ENCODE measurements at places on chromosomes 2 and 18.
A peak's percentile ranks its signal among the peaks of the same experiment; 100 is the strongest.

DNA sequence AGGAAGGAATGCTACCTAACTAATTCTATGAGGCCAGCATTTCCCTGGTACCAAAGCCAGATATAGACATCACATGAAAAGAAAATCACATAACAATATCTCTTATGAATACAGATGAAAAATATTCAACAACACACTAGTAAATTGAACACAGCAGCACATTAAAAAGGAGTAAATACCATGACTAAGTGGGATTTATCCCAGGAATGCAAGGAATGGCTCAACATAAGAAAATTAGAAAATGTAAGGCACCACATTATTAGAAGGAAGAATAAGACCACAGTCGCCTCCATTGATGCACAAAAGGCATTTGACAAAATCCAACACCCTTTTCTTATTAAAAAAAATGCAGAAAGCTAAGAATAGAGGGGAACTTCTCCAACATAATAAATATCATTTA, 133.9 kb downstream of the TTC32 start:
- DNase-seq = no peak

DNA sequence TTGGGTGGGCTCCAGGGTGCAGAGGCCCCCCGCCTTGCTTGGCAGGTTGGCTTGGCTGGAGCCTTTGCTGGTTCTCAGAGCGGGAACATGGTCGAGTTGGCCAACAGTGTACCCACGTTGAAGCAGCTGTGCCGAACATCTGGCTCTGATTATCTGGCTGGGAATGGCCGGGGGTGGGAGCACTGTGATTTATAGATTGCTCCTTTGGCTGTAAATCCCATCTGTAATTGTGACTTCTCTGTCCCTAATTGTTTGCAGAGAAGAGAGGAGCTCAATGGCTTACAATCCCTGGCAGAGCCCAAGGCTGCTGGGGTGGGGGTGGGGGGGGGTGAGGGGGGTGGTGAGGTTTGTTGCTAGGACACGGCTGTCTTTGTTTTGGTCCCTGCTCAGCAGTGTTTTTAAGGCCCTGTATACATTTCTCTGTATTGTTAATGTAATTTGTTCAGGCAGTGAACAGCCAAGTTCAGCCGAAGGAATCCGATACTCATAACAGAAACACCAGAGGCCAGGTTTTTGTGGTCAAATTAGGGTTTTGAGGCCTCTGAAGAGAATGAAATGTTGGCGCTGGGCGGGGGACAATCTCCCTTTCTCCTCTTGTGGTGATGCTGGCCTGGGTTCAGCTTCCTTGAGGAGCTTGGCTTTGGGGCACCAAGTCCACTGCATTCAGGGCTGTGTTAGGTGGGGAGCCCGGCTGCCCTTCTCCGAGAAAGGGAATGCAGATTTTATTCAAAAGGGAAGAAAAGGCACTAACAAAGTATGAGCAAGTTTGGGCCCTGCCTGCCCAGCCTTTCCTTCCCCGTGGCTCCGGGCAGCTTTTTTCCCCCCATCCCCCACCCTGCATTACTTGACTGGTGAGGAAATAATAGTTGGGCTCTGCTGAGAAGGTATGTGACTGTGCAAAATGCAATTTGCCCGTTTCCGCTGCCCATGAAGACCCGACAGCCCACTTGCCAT, 82.5 kb downstream of the TCF7L1 start:
- peak; percentile 26 for DNase-seq

DNA sequence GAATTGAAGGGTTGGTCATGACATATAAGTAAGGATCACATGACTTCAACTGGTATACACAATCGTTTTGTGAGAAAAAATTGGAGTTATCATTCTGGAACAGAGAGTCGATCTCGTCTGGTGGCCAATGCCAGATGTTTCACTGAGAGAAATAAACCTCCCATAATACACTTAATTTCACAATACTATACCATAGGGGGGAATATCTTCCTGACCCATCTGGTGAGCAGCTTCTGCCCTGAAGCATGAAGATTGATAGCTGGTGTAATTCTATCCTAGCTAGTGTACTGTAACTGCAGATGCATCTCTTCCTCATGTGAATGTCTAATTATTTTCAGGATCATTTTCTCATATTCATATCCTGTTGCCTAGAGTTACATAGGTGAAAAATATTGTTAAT, 15.7 kb upstream of the CDH7 start:
- peak; percentile 85 for DNase-seq

GRCh38 chr2:17544256-17544655, 3.8 kb downstream of the VSNL1 start:
- no peak for DNase-seq

- no peak for DNase-seq
Measured at GRCh38 chr2:240289701-240290431, 145.6 kb upstream of the GPC1 start.

DNA sequence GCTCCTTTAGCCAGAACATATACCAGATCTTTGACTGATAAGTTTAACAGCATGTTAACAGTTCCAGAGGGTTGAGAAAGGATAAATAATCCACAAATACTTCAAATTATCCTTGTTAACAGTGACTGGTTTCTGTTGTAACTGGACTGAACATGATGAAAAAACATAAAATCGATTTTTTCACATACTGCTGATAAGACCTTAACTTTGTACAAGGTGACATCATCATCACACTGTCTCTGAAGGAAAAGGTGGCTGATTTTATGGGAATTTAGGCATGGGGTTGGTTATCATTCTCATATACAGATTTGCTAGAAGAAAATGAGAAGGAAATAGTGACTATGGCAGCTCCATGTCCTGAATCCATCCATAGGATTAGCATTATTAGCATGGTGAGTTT, 36.1 kb downstream of the OTX1 start:
- no peak for DNase-seq

Measured in NCI-H1694 (cell line).